Motor neuron (in vitro differentiated cells): ENCODE measurements at places on chromosomes 6 and 20. TPM values are rescaled to one million over a fixed set of nuclear protein-coding genes. Genes with fewer than 3 reads are reported as not detected.

The MYBL2 gene
- 1.2 and 1.6 TPM in 2 replicates for total RNA-seq

The GLYATL3 gene
- not detected in 2 replicates for total RNA-seq

The MUC21 gene
- 0.14 and 0.17 TPM in 2 replicates for total RNA-seq

The TNFAIP3 gene
- total RNA-seq: 2.3 and 3.2 TPM in 2 replicates

The OR2H1 gene
- 0.76 and 0.83 TPM in 2 replicates for total RNA-seq

The LY6G6F gene
- total RNA-seq: not detected in 2 replicates

The ASIP gene
- total RNA-seq: 0.46 TPM in 1 of 2 replicates, not detected in the other

The SGK2 gene
- total RNA-seq: not detected in 2 replicates

The CLDN20 gene
- 1.2 and 2.1 TPM in 2 replicates for total RNA-seq

The DLL1 gene
- 6.9 and 7.8 TPM in 2 replicates for total RNA-seq

The PI16 gene
- total RNA-seq: 0.22 and 0.66 TPM in 2 replicates

The C6orf136 gene
- total RNA-seq: 8.8 and 10.9 TPM in 2 replicates

The CENPQ gene
- total RNA-seq: 12.4 and 12.5 TPM in 2 replicates

The TBP gene
- total RNA-seq: 19.9 and 20.6 TPM in 2 replicates

The CTCFL gene
- 0.22 and 0.25 TPM in 2 replicates for total RNA-seq

The ULBP2 gene
- total RNA-seq: 9.6 and 17.7 TPM in 2 replicates

The SNRPB gene
- 90.3 and 92.9 TPM in 2 replicates for total RNA-seq

The LY6G5C gene
- 0.73 and 1.3 TPM in 2 replicates for total RNA-seq

The SLPI gene
- total RNA-seq: 19.2 and 41.5 TPM in 2 replicates

The SCRT2 gene
- total RNA-seq: 4.2 and 5.3 TPM in 2 replicates

The ANKRD66 gene
- total RNA-seq: 0.17 and 0.23 TPM in 2 replicates

The C20orf96 gene
- total RNA-seq: 6.5 and 13.0 TPM in 2 replicates

The C20orf204 gene
- total RNA-seq: 0.65 and 0.94 TPM in 2 replicates

The FNDC11 gene
- total RNA-seq: 0.94 and 1.7 TPM in 2 replicates

The PLG gene
- total RNA-seq: 0.38 and 0.41 TPM in 2 replicates

The GTSF1L gene
- 0.44 and 0.52 TPM in 2 replicates for total RNA-seq

The C6orf58 gene
- 0.43 and 0.75 TPM in 2 replicates for total RNA-seq

The RIMS4 gene
- total RNA-seq: 3.3 and 3.8 TPM in 2 replicates

The GJA10 gene
- 0.89 TPM in 1 of 2 replicates, not detected in the other for total RNA-seq

The MYO6 gene
- total RNA-seq: 24.4 and 25.6 TPM in 2 replicates

The LY6G6C gene
- total RNA-seq: 1.1 TPM in 1 of 2 replicates, not detected in the other

The ZMYND8 gene
- 30.9 and 34.6 TPM in 2 replicates for total RNA-seq
